ENCODE measurements at places on chromosomes 4 and X.

DNA sequence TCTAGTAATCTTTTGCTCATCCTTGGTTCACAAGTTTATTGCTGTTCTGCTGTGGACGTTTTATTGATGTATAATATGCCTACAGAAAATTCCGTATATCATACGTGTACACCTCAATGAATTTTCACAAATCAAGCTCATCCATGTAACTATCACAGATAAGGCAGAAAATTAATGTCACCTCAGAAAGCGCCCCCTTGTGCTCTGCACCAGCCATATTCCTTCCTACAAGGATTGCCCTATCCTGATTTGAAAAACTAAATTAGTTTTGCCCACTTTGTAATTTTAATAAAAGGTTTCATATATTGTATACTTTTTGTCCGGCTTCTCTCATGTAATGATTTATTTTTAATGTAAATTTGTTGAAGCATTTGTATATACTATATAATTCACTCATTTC lies 390.8 kb downstream of the ADGRL3 start:
- no peak for DNase-seq

DNA sequence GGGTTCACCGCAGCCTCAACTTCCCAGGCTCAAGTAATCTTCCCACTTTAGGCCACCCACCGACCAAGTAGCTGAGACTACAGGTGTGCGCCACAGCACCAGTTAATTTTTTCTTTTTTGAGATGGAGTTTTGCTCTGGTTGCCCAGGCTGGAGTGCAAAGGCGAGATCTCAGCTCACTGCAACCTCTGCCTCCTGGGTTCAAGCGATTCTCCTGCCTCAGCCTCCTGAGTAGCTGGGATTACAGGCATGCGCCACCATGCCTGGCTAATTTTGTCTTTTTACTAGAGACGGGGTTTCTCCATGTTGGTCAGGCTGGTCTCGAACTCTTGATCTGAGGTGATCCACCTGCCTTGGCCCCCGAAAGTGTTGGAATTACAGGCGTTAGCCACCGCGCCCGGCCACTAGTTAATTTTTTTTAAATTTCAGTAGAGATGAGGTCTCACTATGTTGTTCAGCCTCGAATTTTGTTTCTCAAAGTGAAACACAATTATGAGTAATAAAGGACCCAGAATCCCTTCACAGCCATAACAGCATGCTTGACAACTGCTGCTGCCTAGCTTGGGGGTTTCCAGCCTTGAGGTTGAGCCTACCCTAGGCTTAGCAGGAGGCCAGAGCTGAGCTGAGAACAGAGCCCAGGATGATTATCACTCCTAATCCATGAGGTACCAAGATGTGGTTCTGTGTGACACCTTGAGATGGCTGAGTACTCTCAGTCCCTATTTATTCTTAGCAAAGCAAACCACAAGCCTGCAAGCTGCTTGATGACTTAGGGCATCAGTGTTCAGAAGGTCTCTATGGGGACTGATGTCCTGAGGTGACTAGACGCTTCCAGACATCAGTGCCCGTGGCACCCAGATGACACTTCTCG lies 41.6 kb upstream of the NKRF start:
- DNase-seq = no peak

DNA sequence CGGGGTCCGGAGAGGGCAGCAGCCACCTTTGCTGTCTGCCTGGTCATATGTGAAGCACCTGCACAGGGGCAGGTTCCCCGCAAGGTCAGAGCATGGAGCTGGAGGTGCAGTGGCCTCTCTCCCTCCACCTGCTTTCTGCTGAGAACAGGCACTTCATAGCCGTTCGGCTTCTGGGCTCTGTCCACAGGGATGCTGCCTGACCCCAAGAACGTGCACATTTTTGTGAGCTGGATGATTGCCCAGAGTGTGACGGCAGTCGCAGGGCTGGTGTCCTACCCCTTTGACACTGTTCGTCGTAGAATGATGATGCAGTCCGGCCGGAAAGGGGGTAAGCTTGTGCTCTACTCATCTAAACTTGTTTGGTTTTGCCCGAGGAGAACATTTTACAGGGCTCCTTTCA lies 2.5 kb downstream of the SLC25A4 start:
- no peak for DNase-seq

DNA sequence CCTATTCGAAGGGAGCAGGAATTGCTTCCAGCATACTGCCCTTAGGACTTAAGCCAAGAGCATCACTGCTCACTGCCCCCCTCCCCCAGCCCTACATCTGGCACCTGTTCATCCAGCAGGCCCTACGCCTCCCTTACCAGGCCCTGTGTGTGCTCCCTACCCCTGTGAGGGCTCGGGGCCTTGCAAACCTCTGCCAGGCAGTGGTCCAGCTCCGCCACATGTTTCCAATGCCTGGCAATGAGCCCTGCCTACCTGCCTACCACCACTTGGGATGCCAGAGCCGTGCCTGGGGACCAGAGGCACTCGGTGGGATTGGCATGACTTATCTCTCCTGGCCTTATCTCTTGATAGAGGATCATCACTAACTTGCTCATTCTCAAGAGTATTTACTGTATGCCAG lies 27.5 kb upstream of the MTM1 start:
- DNase-seq = no peak

GRCh38 chr4:20252656-20253282 lies 1.1 kb downstream of the SLIT2 start:
- no peak for DNase-seq

Data from vagina (tissue), 2 donors.